ENCODE measurements at places on chromosomes 2 and 18. TPM values are rescaled to one million over a fixed set of nuclear protein-coding genes. Genes with fewer than 3 reads are reported as not detected.

DNA sequence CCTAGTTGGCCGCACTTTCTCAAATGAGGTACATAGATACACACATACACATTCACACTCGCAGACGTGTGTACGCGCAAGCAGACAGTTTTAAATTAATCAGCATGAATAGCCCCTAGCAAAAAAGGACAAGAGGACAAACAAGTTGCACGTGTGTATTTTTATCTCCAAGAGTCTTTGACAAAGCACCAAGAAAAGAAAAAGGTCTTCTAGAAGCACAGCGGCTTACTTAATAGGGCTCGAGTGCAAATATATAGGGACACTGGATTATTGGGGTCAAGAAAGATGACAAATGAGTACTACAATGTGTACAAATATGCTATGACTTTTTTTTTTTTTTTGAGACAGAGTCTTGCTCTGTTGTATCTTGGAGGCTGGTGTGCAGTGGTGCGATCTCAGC is 1.7 kb upstream of the BCL2 start:
- no peaks in the 10 kb centered on the region for H3K36me3 ChIP-seq
- DNase-seq: no peak
- H3K27me3 ChIP-seq: no peaks in the 10 kb centered on the region
- no peak overlapping the region for H3K27ac ChIP-seq
- H3K4me1 ChIP-seq: no peaks in the 10 kb centered on the region

DNA sequence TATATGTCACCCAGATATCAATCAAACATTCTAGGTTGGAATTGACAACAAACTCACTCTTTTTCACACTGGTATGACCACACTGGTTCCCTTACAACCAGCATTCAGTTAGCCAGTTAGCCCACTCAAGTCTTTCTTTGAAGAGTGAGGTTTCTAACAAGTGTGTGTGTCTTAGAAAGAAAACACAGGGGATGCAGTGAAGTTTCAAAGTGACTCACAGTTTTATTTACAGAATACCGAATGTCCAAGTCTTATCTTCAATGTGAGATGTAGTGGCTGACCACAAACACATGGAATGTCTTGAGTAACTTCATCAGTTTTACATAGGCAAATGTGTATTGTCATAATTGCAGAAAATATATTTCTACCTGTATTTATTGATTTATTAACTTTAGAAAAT is 274.7 kb upstream of the HNMT start:
- no peak for DNase-seq
- H3K4me1 ChIP-seq: no peaks in the 10 kb centered on the region
- no peaks in the 10 kb centered on the region for H3K27me3 ChIP-seq

DNA sequence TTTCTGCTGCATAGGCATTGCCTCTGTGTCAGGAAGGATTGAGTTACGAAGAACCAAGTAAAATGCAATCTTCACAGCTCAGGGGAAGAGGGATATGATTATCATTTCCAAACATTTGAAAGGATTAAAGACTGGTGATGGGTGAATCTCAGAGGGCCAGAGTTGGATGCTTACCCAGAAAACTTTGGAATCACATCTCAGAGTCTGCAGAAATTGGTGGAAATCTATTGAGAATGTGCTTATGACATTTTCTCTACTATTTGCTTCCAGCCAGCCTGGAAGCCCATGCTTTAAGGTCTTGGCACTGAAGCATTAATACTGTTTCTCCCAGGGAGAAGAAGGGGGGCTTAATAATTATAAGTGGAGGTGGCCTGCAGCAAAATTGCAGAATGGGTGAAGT is 1301.4 kb upstream of the PIK3C3 start:
- no peaks in the 10 kb centered on the region for H3K4me1 ChIP-seq
- H3K27me3 ChIP-seq: no peaks in the 10 kb centered on the region
- no peak overlapping the region for H3K4me3 ChIP-seq
- H3K27ac ChIP-seq: no peak overlapping the region

DNA sequence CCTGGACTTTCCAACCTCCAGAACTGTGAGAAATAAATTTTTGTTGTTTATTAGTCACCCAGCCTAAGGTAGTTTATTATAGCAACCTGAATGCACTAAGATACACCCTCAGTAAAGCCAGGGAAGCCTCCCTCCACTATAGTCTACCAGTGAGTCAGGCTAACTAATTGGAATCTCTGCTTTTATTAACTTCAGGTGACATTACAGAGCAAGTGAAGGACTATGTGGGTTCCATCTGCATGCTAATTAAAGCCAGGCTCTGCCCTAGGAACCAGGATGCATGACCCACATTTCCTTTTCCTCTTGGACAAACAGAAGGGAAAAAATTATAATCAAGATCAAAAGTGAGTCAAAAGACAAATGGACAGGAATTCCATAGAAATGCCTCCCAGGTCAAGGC is 56.1 kb downstream of the ZC3H8 start:
- H3K4me1 ChIP-seq: no peaks in the 10 kb centered on the region
- H3K27ac ChIP-seq: no peak overlapping the region
- no peaks in the 10 kb centered on the region for H3K27me3 ChIP-seq
- H3K36me3 ChIP-seq: no peaks in the 10 kb centered on the region
- no peak overlapping the region for H3K4me3 ChIP-seq

DNA sequence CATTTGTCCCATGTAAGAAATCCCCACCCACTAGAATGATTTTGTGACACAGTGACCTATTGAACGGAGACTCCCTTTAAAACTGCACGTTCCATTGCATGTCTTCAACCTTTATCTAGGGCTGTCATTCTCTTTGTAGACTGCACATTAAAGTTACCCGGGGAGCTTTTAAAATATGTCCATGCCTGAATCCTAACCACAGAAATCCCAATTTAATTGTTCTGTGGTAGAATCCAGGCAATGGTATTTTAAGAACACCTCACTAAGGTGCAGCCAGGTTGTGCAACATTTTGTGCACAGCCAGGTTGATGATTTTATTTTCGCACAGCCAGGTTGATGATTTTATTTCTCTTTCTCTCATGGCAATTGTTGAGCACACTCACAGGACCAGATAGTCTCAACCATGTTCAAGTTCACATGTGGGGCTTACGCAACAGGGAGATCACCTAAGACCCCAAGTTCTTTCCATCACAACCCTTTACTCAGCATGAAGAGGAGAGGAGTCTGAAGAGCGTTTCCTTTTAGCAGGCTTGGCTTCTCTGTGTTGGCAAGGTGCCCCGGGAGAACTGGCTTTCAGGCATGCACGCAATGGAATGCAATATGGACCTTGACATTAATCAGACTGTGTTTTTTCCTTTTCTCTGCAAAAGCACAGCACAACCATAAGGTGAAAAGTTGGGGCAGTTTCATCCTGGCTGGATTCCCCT is 467.3 kb upstream of the ETAA1 start:
- DNase-seq: no peak
- H3K4me3 ChIP-seq: no peak overlapping the region
- no peaks in the 10 kb centered on the region for H3K36me3 ChIP-seq
- H3K27me3 ChIP-seq: no peaks in the 10 kb centered on the region
- no peaks in the 10 kb centered on the region for H3K4me1 ChIP-seq

DNA sequence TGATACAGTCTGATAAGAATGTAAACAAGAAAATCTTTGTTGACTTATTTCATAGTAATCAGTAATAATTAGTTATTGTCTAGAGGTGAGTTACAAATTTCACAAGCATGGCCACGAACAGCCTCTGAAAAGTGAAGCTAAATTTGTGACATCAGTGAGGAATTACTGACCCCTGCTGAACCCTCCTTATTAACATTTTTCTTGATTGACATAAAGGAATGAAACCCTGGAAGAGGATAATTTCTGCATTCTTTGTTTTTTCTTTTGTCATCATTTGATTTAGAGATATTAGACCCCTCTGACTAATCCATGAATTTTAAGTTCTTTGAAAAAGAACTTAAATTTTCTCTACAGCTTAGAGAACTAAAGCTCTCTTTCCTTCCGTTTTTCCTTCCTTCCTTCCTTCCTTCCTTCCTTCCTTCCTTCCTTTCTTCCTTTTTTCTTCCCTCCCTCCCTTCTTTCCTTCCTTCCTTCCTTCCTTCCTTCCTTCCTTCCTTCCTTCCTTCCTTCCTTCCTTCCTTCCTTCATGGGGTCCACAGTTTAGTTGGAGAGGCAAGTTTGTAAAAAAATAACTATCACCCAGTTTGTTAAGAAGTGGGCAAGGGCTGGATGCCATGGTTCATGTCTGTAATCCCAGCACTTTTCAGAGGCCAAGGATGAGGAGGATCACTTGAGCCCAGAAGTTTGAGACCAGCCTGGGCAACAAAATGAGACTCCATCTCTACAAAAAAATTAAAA is 387.0 kb downstream of the MTX2 start:
- H3K4me1 ChIP-seq: no peaks in the 10 kb centered on the region
- no peak for DNase-seq

GRCh38 chr2:45272549-45273265 is 263.5 kb upstream of the SIX2 start:
- no peak for DNase-seq
- no peaks in the 10 kb centered on the region for H3K36me3 ChIP-seq
- no peak overlapping the region for H3K27ac ChIP-seq

DNA sequence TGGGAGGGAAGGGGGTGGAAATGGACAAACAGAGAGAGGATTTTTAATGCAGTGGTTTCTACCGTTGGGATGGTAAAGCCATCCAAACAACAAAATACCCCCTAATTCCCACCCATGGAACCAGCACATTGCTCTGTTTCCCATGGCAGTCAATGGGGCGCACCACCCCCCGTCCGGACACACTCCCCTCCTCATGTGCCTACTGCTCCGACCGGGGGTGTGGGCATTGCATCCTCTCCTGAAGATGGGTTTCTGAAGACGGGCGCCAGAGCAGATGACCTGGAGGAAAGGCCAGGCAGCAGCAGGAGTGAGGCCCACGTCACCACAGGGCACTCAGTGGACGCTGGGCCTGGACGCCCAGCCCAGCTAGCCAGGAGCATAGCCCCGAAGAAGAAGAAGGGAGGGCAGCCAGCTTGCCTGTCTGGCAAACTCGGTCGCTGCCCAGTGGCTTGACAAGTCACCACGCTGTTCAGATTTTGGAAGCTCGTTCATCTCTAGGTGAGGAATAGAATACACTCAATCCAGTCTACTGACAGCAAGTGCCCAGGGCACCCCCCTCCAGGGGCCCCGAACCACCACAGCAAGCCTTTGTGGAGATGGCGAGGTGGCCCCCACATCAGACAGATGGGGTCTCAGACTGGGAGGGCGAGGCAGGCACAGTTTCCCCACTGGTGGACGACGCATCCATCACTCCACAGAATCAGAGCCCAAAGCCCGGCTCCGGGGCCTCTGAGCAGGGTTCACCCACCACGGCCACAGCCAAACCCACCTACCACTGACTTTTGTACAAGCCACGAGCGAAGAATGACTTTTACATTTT is 296.2 kb upstream of the SALL3 start:
- no peaks in the 10 kb centered on the region for H3K4me1 ChIP-seq
- no peak overlapping the region for H3K4me3 ChIP-seq
- no peaks in the 10 kb centered on the region for H3K36me3 ChIP-seq

- peak overlapping the region; percentile 53 for H3K27ac ChIP-seq
- H3K27me3 ChIP-seq: no peaks in the 10 kb centered on the region
- H3K4me1 ChIP-seq: peaks cover 26% of the 10 kb centered on the region
Observed at GRCh38 chr2:97935719-97936161, 60.0 kb downstream of the TMEM131 start.

DNA sequence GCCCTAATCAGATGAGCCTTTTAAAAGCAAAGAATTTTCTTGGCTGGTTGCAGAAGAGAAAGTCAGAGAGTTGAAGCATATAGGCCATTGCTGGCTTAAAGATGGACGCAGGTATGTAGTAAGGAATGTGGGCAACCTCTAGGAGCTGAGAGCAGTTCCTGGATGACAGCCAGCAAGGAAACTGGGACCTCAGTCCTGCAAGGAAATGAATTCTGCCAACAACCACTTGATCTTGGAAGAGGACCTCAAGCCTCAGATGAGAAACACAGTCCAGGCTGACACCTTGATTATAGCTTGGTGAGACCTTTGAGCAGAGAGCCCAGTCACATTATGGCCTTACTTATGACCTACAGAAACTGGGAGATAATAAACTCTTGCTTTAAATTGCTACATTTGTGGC is 15.7 kb downstream of the PHOSPHO2 start:
- H3K4me1 ChIP-seq: no peaks in the 10 kb centered on the region
- H3K27me3 ChIP-seq: no peaks in the 10 kb centered on the region
- no peak overlapping the region for H3K27ac ChIP-seq
- no peak overlapping the region for H3K4me3 ChIP-seq
- DNase-seq: no peak

DNA sequence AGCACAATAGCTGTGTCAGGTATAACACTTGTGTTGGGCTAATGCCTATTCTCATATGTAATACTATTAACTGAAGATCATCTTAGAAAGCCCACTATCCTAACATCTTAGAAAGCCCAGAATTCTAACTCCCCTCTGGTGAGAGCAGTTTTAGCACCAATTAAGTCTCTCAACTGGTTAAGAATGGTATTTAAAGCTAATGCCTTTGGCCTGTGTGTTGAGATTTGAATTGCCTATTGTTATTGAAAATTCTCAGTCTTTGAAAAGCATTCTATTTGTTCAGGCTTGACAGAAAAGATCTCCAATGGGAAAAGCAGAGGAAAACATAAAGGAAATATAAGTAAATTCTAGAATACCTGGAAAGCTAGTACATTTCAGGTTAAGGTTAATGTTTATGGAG is 352.5 kb downstream of the ARHGAP15 start:
- DNase-seq: no peak
- no peak overlapping the region for H3K4me3 ChIP-seq
- peaks cover 23% of the 10 kb centered on the region for H3K4me1 ChIP-seq
- H3K27ac ChIP-seq: no peak overlapping the region
- no peaks in the 10 kb centered on the region for H3K36me3 ChIP-seq

DNA sequence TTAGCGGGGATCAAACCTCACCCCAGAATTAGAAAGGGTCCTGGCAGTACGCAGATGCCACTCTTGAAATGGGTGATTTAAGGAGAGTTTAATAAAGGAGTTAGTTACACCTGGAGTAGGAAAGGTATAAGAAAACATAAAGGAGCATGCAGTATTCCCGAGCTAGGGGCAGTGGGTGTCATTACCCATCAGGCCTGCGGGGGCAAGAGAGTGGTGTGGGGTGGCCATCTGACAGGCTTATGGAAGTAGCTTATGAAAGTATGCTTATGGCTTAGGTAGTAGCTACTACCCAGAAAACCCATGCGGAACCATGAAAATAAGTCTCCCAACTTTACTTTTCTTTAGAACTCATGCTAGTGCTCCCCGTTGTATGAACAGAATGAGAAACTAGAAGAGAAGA is 568.9 kb upstream of the ACVR2A start:
- H3K36me3 ChIP-seq: no peaks in the 10 kb centered on the region
- H3K4me3 ChIP-seq: no peak overlapping the region
- DNase-seq: peak; percentile 21
- no peaks in the 10 kb centered on the region for H3K27me3 ChIP-seq
- H3K27ac ChIP-seq: no peak overlapping the region

- no peaks in the 10 kb centered on the region for H3K4me1 ChIP-seq
- H3K27me3 ChIP-seq: 0 out of 2 replicates have a peak, but pooled peaks cover 3% of the 10 kb centered on the region
Observed at GRCh38 chr2:64819774-64820688, 166.3 kb upstream of the SERTAD2 start.

- H3K27ac ChIP-seq: peak overlapping the region; percentile 80
- peak overlapping the region; percentile 20 for H3K4me3 ChIP-seq
- H3K36me3 ChIP-seq: no peaks in the 10 kb centered on the region
- H3K4me1 ChIP-seq: peaks cover 24% of the 10 kb centered on the region
Observed at GRCh38 chr18:48902023-48902855, 48.5 kb downstream of the SMAD7 start.

The FLACC1 gene
- total RNA-seq: 0.55 TPM

The SLC9A4 gene
- total RNA-seq: 0.04 TPM

The CMPK2 gene
- total RNA-seq: not detected

The GREB1 gene
- 0.38 TPM for total RNA-seq

The KRTCAP3 gene
- total RNA-seq: 1.2 TPM

Data from SJCRH30 (cell line).